ENCODE measurements at places on chromosomes 5 and 9.

- no peak for DNase-seq
These were observed 77.0 kb downstream of the ANKRD55 start for GRCh38 chr5:56155992-56156584.

- no peak for DNase-seq
These were observed 373.4 kb downstream of the GADD45G start for GRCh38 chr9:89978185-89978584.

DNA sequence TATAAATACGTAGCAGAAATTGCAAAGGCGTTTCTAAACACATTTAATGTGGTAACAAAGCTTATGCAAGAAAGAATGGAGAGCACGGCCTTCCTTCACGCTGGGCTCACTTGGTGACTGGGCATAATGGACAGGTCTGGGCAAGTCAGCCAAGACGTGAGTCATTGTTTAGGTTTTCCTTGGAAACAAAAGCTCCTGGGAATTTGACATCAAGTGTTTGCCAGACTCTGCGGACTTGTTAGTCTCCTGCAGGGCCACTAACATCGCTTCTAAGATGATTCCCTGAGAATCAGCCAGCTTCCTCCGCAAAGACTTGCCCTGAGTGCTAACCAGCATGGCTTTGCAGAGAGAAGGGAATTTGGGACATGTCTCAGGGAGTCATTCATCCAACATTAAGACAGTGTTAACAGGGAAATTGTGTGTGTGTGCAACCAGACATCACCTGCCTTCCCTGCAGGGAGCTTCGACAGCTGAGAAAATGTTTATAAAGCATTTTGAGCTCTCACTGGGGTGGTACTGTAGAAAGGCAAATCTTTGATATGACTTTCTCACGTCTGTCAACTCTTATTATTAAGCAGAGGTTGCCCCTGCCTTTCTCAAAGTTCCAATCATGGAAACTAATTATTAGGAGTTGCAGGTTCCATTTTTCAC lies 182.5 kb downstream of the NTRK2 start:
- peak; percentile 50 for DNase-seq

DNA sequence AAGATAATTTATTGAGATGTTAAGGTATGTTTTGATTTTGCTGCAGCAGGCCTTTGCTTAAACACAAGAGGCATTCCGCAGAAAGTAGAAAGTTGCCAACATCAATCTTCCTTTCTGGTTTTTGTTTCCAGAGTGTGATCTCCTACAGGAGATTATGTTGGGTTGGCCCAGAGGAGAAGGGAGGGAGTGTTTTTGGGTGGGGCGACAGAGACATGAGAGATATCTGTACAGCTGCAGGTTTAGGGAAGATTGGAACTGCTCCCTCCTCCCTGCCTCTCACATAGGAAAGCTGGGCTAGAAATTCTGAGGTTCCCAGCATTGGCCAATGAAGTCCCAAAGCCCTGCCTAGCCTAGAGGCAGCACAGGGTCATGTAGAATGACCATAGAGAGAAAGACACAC lies 211.0 kb downstream of the CEMIP2 start:
- DNase-seq, result no peak

DNA sequence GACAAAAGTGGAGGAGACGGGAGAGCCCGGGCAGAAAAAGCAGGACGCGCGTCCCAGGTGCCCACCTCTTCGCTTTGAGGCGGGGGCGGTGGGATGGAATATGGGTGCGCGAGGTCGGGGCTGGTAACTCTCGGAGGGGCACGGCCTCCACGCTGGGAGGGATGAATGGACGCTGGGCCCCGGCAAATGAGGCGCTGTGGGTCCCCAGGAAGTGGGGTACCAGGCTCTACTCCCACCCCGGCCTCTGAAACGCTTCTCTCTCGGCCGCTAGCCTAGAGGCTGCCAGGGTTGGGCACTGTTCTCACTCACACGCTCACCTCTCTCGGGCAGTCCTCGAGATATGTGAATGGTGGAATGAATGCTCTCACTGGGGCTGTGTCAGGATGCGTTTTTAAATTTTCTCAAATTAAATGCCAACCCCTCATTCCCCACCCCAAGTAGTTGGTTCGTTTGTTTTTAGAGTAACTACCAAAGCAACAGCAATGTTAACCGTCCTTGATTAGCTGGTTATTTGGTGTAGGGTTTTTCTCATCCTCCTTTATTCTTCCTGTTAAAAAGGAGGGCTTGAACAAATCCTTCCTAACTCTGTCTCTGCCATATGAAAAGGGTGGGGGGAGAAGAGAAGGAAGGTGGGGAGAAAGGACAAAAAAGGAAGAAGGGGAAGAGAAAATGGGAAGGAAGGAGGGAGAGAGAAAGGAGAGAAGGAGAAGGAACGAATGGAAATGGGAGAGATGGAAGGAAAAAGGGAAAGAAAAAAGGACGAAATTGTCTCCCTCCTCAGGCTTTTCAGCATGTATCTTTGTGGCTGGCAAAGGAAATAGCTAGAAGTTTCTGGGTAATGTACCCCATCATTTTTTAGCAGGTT lies 1.3 kb upstream of the EBF1 start:
- no peak for DNase-seq
